ENCODE measurements at places on chromosomes 6 and 20. TPM values are rescaled to one million over a fixed set of nuclear protein-coding genes. Genes with fewer than 3 reads are reported as not detected.

- H3K4me3 ChIP-seq, result no peak overlapping the region
- no peaks in the 10 kb centered on the region for H3K4me1 ChIP-seq
- no peaks in the 10 kb centered on the region for H3K27me3 ChIP-seq
- H3K36me3 ChIP-seq, result no peaks in the 10 kb centered on the region
These were observed 473.0 kb upstream of the SPTLC3 start for GRCh38 chr20:12535770-12536169.

SLC22A1 gene
- polyA plus RNA-seq, result 12.9 TPM

- DNase-seq, result no peak
- H3K36me3 ChIP-seq, result no peaks in the 10 kb centered on the region
- H3K27me3 ChIP-seq, result peaks cover 13% of the 10 kb centered on the region
- H3K4me3 ChIP-seq, result peak overlapping the region; percentile 39
- no peak overlapping the region for H3K27ac ChIP-seq
These were observed 9.2 kb upstream of the PRSS16 start for GRCh38 chr6:27238010-27238983.

DNA sequence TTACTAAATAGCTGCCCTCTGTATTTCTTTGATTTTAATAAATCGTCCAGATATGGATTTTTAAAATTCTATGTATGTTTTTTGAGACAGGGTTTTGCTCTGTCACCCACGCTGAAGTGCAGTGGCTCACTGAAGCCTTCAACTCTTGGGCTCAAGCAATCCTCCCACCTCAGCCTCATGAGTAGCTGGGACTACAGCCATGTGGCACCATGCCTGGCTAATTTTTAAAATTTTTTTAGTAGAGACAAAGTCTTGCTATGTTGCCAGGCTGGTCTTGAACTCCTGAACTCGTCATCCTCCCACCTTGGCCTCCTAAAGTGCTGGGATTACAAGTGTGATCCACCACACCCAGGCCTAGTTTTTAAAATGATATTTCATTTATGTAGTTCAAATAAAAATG, 47.4 kb upstream of the DDR1 start:
- H3K4me3 ChIP-seq, result no peak overlapping the region
- H3K27me3 ChIP-seq, result no peaks in the 10 kb centered on the region
- no peaks in the 10 kb centered on the region for H3K36me3 ChIP-seq
- no peak overlapping the region for H3K27ac ChIP-seq

DNA sequence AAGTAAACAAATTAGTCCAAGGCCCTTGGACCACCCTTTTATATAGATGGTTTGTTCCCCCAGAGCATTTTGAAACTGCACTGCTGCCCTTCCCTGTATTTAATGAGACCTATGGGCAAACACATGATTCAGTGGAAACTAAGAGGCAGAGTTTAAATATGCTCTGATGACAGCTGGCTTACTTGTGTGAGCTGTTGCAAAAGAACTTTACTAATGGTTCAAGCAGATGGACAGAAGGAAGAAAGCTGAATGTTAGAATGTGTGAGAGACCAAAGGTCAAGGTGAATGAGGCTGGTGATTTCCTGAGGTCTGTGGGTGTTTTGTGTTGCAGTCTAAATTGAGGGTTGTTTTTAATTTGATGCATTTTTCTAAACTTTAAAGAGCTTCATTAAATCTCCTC, 123.0 kb upstream of the CEP162 start:
- H3K36me3 ChIP-seq, result no peaks in the 10 kb centered on the region
- no peak overlapping the region for H3K4me3 ChIP-seq
- H3K27me3 ChIP-seq, result no peaks in the 10 kb centered on the region
- H3K27ac ChIP-seq, result no peak overlapping the region

DNA sequence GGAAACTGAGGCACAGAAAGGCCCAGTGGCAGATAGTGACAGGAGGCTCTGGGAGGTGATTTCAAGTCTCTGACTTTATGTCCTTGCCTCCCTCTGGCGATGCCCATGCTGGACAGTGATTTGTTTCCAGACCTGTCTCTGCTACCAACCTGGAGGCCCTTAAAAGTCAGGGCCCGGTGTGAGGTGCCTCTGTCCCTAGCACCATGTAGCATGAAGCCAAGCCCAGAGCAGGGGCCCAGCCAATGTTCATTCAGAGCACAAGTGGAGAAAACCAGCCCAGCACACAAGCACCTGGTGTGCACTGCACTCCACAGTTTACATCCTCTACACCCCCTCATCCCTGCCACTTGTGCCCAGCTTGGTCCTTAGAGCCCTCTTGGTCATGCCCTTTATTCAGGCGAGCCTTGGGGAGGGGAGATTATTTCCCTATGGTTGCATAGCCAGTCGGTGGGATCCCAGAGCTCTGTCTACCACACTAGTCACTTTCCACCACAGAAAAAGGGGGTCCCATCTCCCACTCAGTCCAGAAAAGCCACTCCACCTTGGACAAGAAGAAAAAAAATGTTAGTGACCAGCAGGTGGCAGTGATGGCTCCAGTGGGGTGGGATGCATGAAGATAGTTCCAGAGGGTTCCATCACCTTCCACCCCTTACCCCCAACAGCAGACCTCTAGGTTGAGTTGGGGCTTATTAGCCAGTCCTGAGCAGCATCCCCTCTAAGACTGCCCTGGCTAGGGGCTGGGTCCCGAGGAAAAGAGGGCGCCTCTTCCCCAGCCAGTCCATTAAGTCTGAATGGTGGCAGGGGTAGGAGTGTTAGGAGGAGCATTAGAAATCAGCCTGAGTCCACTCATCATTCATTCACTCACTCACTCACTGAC, 30.9 kb downstream of the KIAA1755 start:
- no peaks in the 10 kb centered on the region for H3K27me3 ChIP-seq
- H3K36me3 ChIP-seq, result no peaks in the 10 kb centered on the region
- no peaks in the 10 kb centered on the region for H3K4me1 ChIP-seq

GRCh38 chr20:32037929-32038328, 14.1 kb upstream of the HCK start:
- no peak for DNase-seq
- no peak overlapping the region for H3K27ac ChIP-seq
- no peaks in the 10 kb centered on the region for H3K36me3 ChIP-seq
- H3K27me3 ChIP-seq, result peaks cover 66% of the 10 kb centered on the region

- H3K4me3 ChIP-seq, result no peak overlapping the region
- DNase-seq, result no peak
- no peak overlapping the region for H3K27ac ChIP-seq
- no peaks in the 10 kb centered on the region for H3K36me3 ChIP-seq
- peaks cover 6% of the 10 kb centered on the region for H3K4me1 ChIP-seq
These were observed 21.5 kb upstream of the CHD6 start for GRCh38 chr20:41639630-41640029.

LZTS3 gene
- polyA plus RNA-seq, result 32.7 TPM

DNA sequence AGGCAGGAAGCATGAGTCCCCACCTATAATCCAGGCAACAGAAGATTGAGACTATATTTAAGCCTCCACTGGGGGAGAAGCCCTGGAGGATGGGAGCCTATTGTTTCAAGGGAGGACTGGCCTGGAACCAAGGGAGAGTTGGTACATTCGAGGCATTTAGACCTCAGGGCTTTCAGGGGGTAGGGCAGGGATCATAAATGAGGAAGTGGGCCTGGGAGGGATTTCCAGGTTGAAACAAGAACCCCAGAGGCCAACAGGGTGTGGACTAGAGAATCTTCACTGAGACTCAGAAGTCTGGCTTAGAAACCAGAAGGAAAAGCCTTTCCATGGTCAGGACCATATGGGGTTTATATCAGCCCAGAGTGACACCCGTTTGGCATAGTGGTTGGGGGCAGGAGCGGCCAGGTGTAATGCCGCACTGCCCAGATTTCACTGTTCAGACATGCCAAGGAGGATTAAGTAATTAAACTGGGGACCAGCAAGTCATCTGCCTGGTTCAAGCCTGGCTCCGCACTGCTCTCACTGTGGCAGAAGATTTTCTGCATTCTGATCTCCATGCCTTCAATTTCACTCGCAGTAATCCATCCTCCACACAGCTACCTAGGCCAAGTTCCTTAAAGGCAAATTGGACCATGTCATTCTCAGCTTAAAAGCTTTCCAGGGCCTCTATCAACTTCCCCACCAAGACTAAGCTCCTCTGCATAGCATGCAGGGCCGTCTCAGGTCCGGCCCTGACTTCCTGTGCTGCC, 17.8 kb downstream of the LRFN2 start:
- no peak for DNase-seq
- H3K4me3 ChIP-seq, result no peak overlapping the region
- H3K27me3 ChIP-seq, result no peaks in the 10 kb centered on the region
- H3K36me3 ChIP-seq, result no peaks in the 10 kb centered on the region
- no peak overlapping the region for H3K27ac ChIP-seq

NKX2-4 gene
- not detected for polyA plus RNA-seq

ADGRG6 gene
- 13.9 TPM for polyA plus RNA-seq

DNA sequence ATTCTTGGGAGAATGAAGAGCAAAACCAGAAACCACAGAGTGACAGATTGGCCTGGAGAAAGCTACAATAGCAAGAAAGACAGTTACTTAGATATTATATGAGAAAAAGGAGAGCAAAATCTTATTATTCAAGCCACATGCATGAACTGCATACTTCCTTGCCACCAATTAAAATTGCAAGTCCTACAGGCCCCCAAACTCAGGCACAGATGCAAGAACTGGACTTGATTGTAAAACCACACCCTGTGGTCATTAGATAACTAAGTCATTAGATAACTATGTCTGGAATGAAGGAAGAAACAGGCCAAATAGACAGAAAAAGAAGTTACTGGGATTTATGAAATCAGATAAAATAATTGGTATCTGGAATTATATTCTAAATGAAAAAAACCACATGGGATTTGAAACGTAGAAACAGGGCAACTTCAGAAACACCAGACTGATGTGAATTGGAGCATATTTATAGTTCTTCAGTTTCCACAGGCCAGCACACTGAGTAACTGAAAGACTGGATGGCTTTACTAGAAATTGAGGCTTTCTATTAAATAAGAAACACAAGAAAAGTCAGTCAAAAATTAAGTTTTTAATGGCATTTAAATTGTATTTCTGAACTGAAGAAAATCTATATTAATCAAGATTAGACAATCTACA, 49.4 kb upstream of the CARMIL1 start:
- H3K4me1 ChIP-seq, result peaks cover 11% of the 10 kb centered on the region
- no peak overlapping the region for H3K4me3 ChIP-seq
- peak overlapping the region; percentile 67 for H3K27ac ChIP-seq
- H3K36me3 ChIP-seq, result no peaks in the 10 kb centered on the region

PRDM13 gene
- polyA plus RNA-seq, result not detected

GRCh38 chr20:31920275-31920855, 31.5 kb downstream of the PDRG1 start:
- H3K36me3 ChIP-seq, result no peaks in the 10 kb centered on the region
- no peaks in the 10 kb centered on the region for H3K27me3 ChIP-seq
- peaks cover 15% of the 10 kb centered on the region for H3K4me1 ChIP-seq
- no peak overlapping the region for H3K4me3 ChIP-seq

- no peak for DNase-seq
- no peaks in the 10 kb centered on the region for H3K36me3 ChIP-seq
- H3K4me1 ChIP-seq, result no peaks in the 10 kb centered on the region
- H3K27ac ChIP-seq, result no peak overlapping the region
These were observed 9.9 kb downstream of the HEY2 start for GRCh38 chr6:125759184-125759902.

DNAH8 gene
- polyA plus RNA-seq, result 0.11 TPM

WFDC2 gene
- polyA plus RNA-seq, result 99.1 TPM

EYA4 gene
- polyA plus RNA-seq, result 0.33 TPM

APMAP gene
- polyA plus RNA-seq, result 125 TPM

DNA sequence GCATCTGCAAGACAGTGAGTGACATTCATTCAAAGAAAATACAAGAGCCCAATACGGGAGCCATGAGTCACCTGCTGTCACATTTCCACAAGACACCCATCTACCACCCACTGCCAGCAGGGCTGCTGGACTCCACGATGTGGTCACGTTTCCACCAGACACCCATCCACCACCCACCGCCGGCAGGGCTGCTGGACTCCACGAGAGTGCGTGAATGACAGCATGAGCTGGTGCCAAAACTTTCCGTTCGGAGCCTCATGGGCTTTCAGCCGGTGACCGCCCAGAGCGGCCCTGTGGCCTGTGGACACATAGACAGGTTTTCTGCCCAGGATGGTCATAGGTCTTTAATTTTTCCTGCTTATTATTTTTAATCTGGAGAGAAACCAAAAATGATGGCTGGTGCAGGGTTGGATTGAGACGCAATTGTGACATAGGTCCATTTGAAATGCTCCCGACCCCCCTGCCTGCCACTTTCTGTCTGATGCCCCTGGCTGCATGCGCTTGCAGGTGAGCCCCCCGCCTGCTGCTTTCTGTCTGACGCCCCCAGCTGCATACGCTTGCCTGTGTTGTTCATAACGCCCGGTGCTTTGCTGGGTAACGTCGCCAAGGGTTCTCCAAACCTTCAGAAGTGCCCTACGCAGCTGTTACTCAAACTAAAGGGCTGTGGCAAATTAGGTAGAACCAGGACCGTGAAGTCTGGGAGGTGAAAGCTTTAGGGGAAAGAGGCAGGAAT, 59.1 kb upstream of the SMOC2 start:
- H3K4me1 ChIP-seq, result no peaks in the 10 kb centered on the region
- H3K36me3 ChIP-seq, result no peaks in the 10 kb centered on the region
- no peak overlapping the region for H3K4me3 ChIP-seq
- no peak for DNase-seq
- no peaks in the 10 kb centered on the region for H3K27me3 ChIP-seq

DNA sequence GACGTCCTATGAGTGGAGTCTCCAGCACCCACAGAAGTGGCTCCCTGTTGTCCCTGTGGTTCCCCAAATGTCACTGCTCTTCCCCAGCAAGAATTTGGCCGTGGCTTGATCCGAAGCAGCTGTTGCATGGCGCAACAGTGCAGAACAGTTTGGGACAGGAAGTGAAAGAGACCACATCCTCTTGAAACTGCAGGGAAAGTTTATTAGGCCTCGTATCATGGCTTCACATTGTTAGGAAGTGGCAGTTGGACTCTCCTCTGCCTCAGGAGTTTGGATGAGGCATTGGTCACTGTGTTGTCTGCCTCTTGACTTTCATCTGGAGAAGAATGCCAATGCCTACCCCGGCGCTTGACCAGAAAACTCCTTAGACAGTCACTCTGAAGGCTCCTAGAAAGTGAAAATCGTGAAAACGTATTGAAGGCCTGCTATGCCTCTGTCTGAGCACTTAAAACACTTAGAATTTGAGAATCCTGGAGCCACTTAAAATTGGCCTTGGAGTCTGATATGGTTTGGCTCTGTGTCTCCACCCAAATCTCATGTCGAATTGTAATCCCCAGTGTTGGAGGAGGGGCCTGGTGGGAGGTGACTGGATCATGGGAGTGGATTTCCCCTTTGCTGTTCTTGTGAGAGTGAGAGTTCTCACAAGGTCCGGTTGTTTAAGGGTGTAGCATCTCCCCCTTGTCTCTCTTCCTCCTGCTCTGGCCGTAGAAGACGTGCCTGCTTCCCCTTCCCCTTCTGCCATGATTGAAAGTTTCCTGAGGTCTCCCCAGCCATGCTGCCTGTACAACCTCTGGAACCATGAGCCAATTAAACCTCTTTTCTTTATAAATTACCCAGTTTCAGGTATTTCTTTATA, 334.9 kb upstream of the JARID2 start:
- no peaks in the 10 kb centered on the region for H3K36me3 ChIP-seq
- DNase-seq, result no peak
- no peaks in the 10 kb centered on the region for H3K27me3 ChIP-seq
- no peaks in the 10 kb centered on the region for H3K4me1 ChIP-seq

DNA sequence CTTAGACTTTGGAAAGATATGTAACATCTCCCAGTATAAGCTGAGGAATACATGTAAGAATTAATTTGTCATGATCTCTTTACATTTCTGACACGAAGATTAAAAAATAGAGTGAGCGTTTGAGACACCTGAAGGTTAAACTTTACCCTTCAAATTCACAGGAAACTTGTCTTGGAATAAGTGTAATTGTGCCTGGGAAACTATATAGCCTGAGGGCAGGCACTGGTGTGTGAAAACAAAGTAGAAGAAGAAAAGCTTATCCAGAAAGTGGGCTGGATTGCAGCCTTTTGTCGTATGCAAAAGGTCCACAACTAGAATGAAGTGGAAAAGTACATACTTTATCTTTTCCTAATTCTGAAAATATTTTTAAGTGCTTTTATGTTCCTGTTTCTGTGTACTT, 275.7 kb upstream of the TCF21 start:
- peaks cover 15% of the 10 kb centered on the region for H3K4me1 ChIP-seq
- no peak overlapping the region for H3K4me3 ChIP-seq
- DNase-seq, result no peak
- no peaks in the 10 kb centered on the region for H3K27me3 ChIP-seq

All from hepatocyte (in vitro differentiated cells).